Activated T-cell treated with anti-CD3 and anti-CD28 coated beads for 4 hours (primary cell): ENCODE measurements at places on chromosomes 5 and 9.
A peak's percentile ranks its signal among the peaks of the same experiment; 100 is the strongest.

- no peak for DNase-seq
These were observed 95.3 kb downstream of the KLF4 start for GRCh38 chr9:107394264-107394663.

GRCh38 chr5:98975223-98975622 lies 46.4 kb upstream of the CHD1 start:
- no peak for DNase-seq

- DNase-seq = no peak
These were observed 67.0 kb downstream of the PTTG1 start for GRCh38 chr5:160488394-160489325.

DNA sequence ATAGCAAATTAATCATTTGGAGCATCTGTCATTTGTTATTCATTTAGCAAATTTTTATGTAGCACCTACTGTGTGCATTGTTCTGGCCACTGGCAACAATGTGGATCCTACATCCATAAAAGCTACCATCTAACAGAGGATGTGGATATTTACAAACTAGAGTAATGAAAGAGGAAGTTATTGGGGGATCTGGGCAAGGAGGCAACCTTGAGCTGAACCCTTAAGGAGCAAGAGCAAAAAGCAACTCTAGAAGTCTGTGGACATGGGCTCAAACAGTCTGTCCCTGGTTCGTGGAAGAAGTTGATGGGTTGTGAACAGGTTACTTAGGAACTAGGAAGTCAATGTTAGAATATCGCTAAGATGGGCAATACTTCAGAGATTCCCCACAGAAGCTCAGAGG lies 259.9 kb downstream of the SYK start:
- no peak for DNase-seq

DNA sequence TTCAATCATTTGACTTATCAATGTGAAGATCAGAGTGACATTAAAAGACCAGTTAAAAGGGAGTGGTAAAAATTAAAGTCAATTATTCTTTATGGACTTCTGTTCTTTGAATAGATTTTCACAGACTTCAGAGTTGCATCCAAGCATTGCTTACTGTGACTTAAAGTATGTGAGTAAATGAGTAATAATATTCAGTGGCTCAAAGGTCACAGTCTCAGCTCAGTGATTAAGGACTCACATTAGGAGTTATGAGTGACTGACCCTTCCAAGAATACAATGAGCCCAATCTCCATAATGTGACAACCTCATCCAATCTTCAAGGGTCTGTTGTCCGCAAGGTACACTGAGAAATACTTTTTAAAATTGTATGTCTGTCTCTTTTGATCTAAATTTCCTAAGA lies 811.2 kb downstream of the BRINP1 start:
- no peak for DNase-seq

- no peak for DNase-seq
These were observed 39.5 kb downstream of the PTGES start for GRCh38 chr9:129713402-129713679.

- no peak for DNase-seq
These were observed 12.5 kb upstream of the NREP start for GRCh38 chr5:111769541-111769940.

DNA sequence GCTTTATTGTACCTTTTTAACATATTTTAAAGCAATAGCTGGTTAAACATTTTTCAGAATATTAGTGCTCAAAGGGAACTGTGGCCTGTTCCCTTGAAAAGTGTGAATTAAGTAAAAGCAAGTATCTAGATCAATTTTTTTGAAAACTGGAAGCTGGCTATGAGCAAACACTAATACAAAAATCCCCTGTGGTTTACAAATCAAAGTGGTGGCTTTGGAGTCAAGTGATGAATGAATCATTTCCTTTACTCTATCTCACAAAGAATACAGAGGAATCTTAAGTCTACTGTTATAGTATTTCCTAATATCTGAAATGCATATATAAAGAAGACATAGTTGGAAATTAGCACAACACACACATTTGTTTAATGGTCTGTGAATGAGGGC lies 212.4 kb upstream of the C9orf72 start:
- no peak for DNase-seq

DNA sequence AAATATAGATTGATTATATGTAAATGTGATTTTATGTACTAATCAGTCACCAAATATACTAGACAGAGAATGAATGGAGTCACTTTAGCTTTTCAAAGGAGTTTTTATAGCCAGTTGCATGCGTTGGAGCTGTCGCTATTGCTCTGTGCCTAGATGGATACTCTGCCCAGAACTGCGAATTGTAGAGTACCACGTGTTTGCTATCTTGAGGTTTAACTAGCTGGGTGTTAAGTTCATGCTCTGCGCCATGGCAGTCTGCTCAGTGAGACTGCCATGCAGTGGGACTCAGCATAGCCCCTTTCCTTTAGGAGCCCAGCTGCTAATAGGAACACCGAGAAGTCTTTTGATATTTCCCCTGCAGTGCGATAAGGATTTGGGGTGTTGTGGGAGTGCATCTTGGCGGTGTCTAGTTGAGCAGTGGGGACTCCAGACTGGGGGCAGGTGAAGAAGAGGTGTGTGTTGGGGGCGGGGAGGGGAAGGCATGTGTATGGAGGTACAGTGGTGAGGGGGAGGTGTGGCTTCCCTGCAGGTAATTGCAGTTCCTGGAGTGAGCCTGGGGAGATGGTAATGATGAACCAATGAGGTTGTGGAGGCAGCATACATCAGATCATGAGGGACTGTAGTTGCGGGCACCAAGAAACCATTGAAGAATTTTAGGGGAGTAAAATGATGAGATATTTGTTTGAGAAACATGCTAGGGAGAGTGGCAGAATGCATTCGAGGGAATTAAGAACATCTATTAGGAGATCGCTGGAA lies 118.9 kb downstream of the TRIO start:
- DNase-seq = no peak

DNA sequence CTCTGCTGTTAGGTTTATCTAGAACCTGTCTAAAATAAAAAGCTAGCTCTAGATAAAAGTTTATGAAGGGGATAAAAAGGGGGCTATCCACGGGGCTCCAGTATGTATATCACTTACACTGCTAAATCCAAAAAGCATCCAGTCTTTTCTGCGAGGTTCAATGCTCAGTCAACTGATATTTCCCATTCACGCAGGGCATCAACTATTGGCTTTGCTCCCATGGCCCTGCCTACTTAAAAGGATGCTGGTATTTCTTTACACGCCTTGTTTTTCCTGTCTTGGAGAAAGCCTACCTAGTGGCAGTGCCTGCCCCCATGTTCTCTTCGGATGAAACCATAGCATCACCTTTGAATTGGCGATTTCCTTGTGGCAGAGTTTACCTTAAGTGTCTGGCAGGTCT lies 8.1 kb downstream of the SPRY4 start:
- no peak for DNase-seq

DNA sequence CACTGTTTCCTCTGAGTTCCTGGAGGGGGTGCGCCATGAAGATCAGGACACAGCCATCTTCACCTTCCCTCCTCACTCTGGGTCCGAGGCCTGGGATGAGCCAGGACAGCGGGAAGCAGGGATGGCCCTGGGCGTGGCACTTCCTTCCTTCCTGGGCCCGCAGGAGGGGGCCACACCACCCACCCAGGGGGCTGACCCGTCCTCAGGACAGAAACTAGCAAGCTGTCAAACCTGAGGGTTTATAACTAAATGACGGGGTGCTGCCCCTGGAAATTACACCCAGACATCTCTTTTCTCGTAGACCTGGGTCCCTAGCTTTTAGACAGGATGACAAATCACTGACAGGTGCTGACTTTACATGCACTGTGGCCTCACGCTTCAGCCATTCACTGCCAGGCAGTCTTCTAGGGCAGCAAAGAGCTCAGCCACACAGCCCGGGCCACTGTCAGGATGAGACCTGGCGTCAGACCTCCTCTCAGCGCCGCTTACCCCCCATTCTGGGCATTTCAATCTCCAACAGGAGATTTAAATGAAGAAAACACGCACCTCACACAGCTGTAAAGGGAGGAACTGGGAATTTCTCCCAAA lies 8.1 kb downstream of the FCN2 start:
- DNase-seq = no peak

DNA sequence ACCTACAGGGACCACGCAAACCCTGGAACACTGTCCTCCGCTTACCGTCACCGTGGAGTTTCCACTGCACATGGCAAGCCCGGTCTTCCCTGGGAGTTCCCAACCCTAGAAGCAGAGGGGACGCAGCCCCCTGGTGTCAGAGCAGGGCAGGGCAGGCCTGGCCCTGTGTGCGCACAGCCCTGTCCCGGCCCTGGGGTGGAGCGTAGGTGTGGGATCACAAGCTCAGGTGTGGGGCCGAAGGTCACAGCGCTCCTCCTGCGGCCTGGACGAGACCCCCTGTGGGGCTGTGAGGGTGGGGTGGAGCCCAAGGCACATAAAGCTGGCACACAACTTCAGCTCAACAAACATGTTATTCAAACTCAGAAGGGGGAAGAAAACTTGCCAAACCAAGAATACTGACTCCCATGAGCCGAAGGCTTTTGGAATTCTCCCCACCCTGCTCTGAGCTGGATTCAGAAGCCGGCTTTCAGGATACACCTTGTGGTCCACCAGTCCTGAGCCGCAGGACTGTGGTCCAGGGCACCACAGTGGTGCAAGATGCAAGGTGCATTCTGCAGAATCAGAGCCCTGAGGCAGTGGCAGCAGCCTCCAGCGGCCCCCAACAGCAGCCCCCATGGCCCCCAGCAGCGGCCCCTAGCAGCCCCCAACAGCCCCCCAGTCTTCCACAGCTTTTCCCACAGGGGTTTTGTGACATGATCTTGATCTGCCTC lies 11.8 kb upstream of the EXOC3 start:
- DNase-seq = peak; percentile 46

DNA sequence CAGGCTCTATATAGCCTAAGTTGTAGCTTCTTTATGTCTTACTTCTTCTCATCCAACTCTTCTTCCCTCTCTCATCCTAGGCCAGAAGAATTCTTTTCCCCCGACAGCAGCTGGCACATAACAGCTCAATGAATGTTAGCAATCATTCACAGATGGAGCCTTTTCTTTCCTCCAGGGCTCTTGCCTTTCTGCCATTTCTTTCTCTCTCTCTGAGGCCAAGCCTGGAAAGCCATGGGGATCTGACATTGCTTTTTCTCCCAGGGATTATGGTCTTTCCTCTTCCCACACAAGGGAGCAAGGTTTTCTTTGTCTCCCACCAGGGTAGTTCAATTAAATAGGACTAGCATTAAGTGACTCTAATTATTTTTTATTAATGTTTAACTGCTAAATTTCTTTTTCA lies 20.5 kb downstream of the SMIM15 start:
- DNase-seq = no peak

GRCh38 chr9:79559495-79560181 lies 12.1 kb upstream of the TLE4 start:
- no peak for DNase-seq

- no peak for DNase-seq
These were observed 23.7 kb upstream of the PDE8B start for GRCh38 chr5:77186652-77187370.

DNA sequence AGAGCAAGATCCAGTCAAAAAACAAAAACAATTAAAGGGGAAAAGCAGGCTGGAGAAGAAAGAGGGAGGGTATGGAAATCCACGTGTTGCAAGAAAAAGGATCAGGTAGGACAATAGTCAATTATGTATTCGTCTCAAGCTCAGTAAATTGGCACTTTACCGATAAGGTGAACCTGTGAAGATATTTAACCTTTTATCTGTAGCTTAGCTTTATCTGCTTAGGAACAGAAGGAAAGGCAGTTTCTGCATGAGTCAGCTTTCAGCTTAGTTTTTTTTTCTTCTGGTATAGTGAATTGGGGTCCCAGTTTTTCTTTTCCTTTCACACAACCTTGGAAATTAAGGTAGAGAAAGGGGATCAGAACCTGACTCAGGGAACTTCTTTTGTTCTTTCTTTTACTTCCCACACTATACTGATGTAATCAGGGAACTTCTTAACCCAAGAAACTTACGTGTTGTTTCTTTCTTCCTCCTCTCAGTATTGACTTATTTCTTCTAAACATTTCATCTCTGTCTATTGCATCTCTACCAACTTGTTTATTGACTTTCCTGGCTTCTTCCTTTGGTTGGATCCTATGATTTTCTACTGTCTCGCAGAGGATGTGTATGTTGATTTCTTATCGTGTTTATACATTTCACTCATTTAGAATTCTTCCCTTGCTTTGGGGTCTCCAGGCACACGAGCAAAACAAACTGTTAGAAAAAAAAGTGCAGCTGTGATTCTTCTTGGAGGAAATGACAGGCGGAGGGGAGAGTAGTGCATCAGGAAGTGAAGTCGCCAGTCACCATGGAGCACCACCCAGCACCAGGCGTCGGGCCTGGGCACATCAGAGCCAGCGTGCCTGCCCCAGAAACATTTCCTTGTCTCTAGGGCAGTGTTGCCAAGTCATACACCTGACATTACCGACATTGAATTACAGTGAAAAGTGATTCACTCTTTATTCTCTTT lies 123.0 kb upstream of the LHFPL2 start:
- DNase-seq = no peak

DNA sequence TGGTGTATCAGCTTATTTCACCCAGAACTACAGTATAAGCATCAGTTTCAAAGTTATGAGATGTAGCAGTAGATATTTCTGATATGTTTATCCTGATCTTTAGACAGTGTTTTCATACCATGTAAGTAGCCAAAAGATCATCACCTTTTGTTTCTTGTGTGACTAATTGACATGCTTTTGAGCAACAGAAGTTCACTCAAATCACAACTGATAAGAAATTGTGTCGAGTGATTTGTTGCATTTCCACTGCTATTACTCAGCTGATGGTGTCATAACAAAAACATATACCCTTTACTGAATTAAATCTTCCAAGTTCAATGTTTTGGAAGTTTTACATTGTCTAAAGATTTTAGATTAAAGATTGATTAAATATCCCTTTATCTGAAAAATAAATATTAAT lies 324.5 kb downstream of the TUSC1 start:
- no peak for DNase-seq
